ENCODE measurements at places on chromosomes 4 and X.

- DNase-seq, result no peak
These were observed 32.2 kb downstream of the ZCCHC12 start for GRCh38 chrX:118855681-118856310.

DNA sequence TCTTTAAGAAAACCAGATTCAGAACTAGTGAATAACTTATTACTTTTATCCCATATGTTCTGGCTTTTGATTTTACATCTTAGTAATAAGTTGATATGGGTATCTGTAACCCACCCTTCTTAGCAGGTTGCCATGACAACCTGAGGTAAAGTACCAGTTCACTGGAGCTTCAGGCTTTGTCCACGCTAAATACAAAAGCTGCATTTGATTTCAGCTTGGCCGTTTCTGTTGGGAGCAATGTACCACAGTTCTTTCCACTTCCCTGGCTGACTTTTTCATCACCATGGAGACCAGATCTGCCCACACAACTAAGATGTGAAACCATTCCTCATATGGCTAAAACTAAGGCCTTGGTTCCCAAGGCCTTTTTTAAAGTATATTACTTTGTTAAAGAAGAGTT lies 26.1 kb downstream of the KLHL34 start:
- no peak for DNase-seq

GRCh38 chr4:1720163-1720983 lies 750 bp downstream of the TMEM129 start:
- peak; percentile 55 for DNase-seq

DNA sequence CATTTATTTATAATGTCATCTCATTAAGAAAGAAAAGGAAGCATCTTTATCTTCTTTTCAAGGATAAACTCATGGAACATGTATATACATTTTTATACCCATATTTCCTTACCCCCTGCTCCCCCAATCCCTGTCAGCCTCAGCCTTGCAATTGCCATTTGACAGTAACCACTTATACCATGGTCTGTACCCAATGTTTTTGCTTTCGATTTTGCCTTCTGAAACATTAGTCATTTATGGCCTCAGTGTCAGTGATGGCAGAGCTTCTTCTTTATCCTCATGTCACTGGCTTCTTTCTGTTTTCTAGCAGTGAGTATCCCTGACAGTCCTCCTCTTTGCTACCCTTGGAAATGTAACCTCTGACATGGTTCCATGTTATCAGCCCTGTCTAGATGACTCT lies 228.4 kb downstream of the SPRY1 start:
- DNase-seq, result no peak

DNA sequence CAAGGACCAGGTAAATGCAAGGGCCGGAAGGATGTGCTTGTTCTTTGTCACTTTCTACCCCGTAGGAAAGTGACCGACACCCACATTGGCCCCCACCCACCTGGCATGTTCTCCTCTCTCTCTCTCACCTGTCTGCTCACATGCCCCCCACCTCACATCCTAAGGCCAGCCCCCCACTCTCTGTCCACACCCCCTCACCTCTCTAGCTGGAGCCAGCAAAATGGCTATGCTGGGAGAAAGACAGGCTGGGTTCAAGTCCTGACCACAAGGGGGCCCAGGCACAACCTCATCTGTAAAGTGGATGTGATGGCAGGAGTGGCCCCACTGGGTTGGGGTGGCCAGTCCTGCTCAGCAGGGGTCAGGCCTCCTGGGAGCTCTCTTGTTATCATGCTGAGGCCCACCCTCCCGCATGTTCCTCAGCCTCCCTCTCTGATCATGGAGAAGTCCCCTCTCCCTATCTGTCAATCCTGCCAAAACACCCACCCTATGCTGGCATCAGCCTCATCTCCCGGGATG lies 1.7 kb upstream of the PPP2R2C start:
- DNase-seq, result no peak

DNA sequence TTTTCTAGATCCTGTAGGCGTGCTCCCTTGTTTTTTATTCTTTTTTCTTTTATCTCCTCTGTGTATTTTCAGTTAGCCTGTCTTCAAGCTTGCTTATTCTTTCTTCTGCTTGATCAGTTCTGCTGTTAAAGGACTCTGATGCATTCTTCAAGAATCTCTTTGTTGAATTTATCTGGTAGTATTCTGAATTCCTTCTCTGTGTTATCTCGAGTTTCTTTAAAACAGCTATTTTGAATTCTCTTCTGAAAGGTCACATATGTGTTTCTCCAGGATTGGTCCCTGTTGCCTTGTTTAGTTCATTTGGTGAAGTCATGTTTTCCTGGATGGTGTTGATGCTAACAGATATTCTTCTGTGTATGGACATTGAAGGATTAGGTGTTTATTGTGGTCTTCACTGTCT lies 15.3 kb downstream of the RAB33B start:
- no peak for DNase-seq

DNA sequence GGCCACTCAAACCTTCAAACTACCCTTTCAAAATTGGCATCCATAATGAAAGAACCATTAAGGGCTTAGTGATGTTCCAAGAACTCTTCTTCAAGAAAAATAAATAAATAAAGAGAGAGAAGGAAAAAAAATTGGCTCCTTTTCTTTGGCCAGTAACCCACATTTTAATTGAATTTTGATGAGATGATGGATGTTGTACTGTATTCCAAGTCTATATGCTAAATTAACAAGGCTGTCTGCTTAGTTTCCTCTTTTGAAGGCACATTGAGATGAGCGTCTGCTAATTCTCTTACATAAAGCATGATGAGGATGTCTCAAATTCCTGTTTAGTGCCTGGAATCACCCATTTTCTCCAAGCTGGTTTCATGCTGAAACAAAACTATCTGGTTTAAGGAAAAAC lies 33.4 kb downstream of the PHOX2B start:
- no peak for DNase-seq

- no peak for DNase-seq
These were observed 270.6 kb upstream of the GALNTL6 start for GRCh38 chr4:171542640-171543039.

GRCh38 chrX:139113708-139114107 lies 402.2 kb upstream of the FGF13 start:
- DNase-seq, result no peak

DNA sequence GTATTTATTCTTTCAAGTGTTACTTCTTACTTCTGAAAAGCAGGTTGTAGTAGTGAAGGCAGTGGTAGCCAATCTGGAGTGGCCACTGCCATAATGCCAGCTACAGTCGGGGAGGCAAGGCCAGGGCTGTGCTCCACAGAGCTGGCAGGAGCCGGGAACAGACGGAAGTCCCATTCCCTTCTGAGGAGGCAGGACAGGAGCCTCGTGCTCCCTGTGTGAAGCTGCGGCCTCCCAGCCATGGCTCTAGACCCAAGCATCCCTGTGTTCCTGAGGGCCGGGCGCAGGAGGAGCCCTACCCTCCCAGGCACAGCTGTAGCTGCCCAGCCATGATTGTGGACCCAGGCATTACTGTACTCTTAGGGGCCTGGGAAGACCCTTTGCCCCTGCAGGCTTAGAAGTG lies 461.8 kb downstream of the ADGRL3 start:
- DNase-seq, result no peak

GRCh38 chr4:19711871-19712270 lies 539.8 kb upstream of the SLIT2 start:
- DNase-seq, result no peak

DNA sequence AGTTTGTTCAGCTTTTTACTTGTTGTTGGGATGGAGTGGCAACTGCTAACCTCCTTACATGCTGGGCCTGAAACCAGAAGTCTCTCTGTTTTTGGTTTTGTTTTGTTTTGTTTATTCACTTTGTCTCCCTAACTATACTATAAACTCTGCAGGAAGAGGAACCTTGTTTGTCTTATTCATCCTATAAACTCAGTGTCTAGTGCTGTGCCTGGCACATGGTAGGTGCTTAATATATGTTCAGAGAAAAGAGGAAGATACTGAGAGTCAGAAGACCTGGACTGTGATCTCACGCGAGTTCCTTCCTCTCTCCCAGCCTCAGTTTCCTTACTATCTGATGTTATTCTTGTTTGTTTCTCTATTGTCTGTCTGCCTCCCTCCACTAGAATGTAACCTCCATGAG lies 71.3 kb downstream of the PRPS1 start:
- DNase-seq, result no peak

Data from stimulated activated CD4-positive, alpha-beta T cell treated with anti-CD3 and anti-CD28 coated beads, Interleukin-4, amount 100 ng/mL, for 4 hours (primary cell).